ENCODE measurements at places on chromosomes 1 and 21.

DNA sequence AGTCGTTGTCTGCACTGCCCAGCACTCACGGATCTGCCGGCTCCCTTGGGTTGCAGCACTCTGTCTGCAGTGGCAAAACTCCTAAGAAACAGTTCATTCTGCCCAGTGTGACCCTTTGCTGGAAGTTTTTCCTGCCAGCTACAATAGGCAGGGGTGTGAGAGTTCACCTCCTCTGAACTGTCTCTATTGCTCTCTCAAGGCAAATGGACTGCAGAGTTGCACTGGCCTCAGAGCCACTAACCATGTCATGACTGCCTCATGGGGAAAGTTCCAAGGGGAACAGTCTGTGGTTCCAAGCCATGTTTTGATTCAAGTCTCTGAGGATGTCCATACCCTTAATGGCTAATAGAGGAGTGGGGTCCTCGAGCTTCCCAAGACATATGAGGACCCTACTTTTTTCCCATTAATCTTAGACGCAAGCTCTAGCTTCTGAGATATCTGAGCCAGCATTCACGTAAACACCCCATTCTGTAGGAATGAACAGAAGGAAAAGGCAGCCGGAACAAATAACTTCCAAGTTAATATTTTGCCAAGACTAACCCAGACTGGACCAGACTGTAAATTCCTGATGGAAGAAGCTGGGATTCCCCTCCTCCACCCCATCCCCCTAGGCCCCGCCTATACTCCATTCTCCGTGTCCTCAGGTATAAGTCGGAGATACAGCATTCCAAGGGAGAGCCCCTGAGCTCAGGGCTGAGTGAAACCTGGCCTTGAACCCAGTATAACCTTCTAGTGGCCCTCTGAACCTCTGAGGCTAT is 93.8 kb upstream of the AKT3 start:
- DNase-seq = no peak

DNA sequence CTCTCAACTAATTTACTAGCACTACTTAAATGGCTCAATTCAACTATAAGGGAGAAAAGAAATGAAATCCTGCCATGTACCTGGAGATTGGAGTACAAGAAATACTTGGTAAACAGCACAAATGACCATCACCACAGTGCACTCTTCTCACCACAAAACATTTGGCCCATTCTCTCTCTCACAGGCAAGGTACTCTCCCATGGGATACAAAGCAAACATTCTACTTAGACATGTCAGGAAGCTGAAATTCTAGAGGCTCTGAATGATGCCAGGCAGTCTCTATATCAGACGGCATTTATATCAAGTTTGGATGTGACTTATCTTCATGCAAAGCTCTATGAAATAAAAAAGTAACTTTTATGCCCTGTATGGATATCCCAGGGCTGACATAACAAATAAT is 72.5 kb downstream of the DPT start:
- DNase-seq = no peak

- no peak for DNase-seq
These were observed 89.1 kb downstream of the CLEC20A start for GRCh38 chr1:178407655-178408054.

GRCh38 chr1:207849016-207849415 is 61.9 kb downstream of the CD34 start:
- DNase-seq = no peak

- DNase-seq = no peak
These were observed 11.6 kb upstream of the CD247 start for GRCh38 chr1:167529829-167530474.

GRCh38 chr1:116096013-116096618 is 15.1 kb upstream of the MAB21L3 start:
- peak; percentile 32 for DNase-seq

GRCh38 chr1:47474278-47475193 is 36.7 kb downstream of the FOXD2 start:
- DNase-seq = peak; percentile 43

DNA sequence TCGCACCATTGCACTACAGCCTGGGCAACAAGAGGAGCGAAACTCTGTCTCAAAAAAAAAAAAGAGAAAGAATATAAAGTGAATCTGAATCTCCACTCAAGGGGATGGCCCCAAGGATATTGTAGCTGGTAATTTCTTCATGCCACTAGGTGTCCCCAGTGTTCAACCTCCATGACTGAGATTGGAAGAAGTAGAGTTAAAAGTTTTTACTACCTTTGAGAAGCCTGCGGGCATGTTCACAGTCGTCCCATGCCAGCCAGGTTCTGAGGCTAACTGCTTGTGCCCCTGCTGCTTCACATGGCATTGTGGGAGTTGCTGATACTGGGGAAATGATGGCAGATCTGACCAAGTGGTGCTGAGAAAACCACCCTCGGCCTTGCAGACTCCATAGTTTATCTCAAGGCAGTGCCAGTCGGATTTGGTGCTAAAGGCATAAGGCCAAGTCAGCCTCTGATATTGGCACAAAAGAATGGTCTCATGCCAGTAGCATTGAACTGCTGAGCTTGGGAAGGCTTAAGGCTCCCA is 10.8 kb upstream of the SHISA4 start:
- no peak for DNase-seq

DNA sequence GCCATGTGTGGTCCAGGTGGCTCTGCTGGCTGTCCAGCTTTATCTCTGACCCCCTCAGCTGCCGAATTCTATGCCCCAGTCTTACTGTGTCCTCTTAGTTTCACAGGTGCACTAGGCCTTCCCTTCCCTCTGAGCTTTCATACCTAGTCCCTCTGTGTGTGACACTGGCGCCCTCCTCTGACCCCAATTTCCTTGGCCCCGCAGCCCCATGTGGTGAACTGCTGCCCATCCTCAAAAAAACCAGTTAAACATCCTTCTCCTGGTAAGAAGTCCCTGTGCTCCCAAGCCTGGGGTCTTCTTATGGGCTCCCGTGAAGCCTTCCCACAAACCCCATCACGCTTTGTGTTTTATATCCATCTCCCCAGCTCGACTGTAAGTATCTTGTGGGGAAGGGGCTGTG is 93.9 kb upstream of the TSPAN2 start:
- DNase-seq = peak; percentile 20

DNA sequence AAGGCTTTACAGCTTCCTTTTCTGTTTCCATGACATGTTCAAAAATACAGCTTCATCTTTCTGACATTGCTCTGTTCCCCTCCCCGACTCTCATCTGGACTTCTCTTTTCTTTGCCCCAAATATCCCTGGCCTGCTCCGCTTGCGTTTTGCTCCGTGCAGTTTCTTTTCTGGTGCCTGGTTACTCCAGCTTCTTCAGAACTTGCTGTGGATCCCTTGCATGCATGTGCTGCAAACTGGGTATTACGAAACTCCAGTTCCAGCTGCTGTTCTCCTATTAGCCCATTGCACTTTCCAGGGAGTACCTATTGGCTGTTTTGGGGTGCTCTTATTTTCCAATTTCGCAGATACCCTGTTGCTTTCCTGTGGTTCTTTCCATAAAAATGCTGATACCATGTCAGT is 9.9 kb upstream of the NDC1 start:
- DNase-seq = no peak

DNA sequence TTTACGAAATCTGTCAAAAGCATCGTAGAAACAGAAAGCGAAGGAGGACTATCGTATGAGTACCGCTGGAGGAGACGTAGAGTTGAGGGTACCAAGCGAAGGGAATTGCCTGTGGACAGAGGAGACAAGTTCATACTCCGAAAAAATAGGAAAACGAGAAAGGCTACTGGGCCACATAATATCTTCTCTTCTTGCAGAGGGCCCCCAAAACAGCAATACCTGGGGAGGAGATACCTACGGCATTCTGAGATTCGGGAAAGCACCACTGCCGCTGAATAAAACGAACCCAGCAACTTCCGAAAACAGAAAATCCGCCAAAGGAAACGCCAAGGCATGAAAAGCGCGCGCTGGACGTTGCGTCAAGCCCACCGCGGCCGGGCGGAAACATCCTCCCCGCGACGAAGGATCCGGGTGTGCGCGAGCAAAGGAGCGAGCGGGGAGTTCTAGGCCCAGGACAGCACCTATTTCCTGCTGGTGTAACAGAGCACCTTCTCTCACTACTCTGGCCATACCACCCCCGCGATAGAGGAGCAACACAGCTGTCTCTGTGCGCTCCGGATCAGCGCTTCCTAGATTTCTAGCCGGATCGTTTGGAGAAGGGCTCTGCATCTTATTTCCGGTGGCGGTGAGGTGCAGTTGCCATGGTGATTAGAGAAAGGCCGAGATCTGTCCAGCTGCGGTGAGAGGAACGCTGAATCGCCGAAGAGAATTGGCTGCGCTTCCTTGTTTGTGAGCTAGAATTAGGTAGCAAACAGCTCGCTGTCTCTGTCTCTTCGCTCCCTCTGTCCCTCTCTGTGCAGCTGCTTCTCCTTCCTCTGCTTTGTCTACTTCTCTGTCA is at the start of the genes EFCAB7 and ITGB3BP:
Gene EFCAB7 (plus strand): TSS at position 635 of the 838 bp plus-strand sequence. CDS start 2,048 bp downstream, outside the sequence.
Gene ITGB3BP (minus strand): TSS at position 335 of the 838 bp plus-strand sequence. CDS start 92 bp downstream, at position 243.
- peak; percentile 98 for DNase-seq

- DNase-seq = no peak
These were observed 115.4 kb downstream of the BCAR3 start for GRCh38 chr1:93566227-93566626.

- DNase-seq = no peak
These were observed 15.3 kb upstream of the OR2M4 start for GRCh38 chr1:248215880-248216279.

DNA sequence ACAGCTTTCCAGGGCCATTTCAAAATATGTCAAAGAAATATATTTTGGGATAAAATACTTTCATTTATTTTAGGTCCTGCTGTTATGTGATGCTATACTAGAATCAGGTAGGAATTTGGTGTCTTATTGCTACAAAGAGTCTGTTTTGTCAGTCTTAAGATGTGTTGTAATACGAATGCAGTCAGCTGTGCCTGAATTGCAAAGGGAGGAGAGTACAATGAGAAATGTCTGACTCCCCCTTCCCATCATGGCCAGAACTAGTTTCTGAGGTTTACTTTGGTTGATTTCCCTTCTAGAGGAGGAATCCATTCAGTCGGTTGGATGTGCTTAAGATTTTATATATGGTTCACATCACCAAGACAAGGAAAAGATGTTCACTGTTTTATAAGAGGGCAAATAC is 75.7 kb upstream of the TNFSF18 start:
- no peak for DNase-seq

- no peak for DNase-seq
These were observed 432.9 kb downstream of the PLPP3 start for GRCh38 chr1:56146449-56146848.

- DNase-seq = no peak
These were observed 16.6 kb upstream of the S1PR1 start for GRCh38 chr1:101219924-101220870.

Measured in NT2/D1 (cell line).